ENCODE measurements at places on chromosomes 5 and 9. TPM values are rescaled to one million over a fixed set of nuclear protein-coding genes. Genes with fewer than 3 reads are reported as not detected.
A peak's percentile ranks its signal among the peaks of the same experiment; 100 is the strongest.

DNA sequence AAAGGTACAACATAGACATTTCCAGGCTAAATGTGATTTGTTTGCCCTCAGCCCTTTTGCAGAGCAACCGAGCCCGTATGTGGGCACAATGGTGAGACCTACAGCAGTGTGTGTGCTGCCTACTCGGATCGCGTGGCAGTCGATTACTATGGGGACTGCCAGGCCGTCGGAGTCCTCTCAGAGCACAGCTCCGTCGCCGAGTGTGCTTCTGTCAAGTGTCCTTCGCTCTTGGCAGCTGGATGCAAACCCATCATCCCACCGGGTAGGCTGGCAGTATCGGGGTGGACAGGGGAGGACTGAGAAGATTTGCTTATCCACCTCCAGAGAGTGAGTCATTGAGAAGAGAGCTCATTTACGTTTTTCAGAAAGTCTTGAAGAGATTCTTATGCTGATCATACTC lies 17.8 kb upstream of the GLIPR2 start:
- DNase-seq = no peak

GRCh38 chr5:7808998-7809397 lies 41.9 kb downstream of the CFAP90 start:
- DNase-seq = no peak

GRCh38 chr9:35711501-35712428 lies 20.2 kb downstream of the TLN1 start:
- no peak for DNase-seq

DNA sequence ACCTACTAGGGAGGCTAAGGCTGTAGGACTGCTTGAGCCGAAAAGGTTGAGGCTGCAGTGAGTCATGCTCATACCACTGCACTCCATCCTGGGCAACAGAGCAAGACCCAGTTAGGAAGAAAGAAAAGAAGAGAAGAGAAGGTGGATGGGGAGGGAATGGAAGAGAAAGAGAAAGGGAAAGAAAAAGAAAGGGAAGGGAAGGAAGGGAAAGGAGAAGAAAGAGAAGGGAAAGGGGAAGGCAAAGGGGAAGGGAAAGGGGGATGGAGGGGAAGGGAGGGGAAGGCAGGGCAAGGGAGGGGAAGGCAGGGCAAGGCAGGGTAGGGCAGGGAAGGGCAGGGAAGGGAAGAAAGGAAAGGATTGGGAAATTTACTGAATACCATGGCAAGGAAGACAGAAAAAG lies 157.0 kb downstream of the ACTL7B start:
- DNase-seq = no peak

DNA sequence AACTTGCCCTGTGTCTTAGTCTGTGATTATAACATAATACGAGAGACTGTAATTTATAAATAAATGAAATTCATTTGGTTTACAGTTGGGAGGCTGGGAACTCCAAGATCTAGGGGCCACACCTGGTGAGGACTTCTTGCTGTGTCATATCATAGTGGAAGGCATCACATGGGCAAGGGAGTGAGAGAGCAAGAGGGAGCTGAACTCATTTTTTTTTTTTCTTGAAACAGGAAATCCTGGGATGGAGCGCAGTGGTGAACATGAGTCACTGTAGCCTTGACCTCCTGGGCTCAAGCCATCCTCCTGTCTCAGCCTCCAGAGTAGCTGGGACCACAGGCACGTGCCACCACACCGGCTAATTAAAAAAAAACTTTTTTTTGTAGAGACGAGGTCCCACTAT lies 7.2 kb downstream of the MLANA start:
- DNase-seq = no peak

GRCh38 chr9:109868207-109868606 lies 88.2 kb downstream of the PALM2AKAP2 start:
- DNase-seq = peak; percentile 43

DNA sequence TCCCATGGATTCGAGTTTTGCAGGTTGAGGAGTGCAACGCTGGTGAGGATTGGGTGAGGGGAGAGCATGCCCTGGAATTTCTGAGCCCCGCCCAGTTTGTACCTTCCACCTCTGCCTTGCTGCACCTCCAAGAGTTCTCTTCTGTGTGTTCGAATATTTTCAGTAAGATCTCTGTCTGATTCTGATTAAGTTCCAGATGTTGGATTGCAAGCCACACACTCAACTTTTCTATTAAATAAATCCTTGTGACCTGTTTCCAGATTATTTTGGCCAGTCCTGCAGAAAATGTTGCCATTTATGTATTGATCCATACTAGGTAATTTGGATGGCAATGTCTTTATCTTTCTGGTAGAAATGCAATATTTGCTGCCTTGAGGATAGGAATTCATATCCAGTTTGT lies 54.1 kb downstream of the IL31RA start:
- DNase-seq = no peak

DNA sequence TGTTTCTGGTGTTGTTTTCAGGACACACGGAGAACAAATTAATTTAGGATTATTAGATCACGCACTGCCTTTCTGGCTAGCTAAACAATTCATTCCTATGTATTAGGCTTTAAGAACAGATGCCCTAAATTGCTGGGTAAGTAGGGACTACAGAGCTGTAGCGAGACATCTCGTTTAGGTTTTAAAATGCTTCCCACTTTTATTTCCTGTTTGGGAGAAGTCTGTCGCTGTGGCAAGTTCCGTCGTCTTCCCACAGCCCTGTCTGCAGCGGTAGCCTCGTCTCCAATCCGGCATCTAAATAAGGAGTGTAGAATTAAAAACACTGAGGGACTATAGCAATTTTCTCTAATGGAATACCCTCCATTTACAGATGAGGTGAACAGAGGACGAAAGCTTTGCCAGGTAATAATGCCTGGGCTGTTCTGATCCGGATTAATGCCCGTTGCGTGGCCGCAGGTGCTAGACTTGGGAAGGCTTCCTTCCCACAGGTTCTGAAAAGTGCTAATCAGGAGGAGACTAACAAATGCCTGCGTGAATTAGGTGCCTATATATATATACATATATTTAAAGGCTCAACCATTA lies 1.3 kb upstream of the TRIM36 start:
- DNase-seq = peak; percentile 14

Gene GRM6
- not detected for total RNA-seq
